Effector CD4-positive, alpha-beta T cell (primary cell): ENCODE measurements at places on chromosomes 11 and 22.

- no peak for DNase-seq
Observed at GRCh38 chr11:34380696-34381095, 22.9 kb upstream of the ABTB2 start.

DNA sequence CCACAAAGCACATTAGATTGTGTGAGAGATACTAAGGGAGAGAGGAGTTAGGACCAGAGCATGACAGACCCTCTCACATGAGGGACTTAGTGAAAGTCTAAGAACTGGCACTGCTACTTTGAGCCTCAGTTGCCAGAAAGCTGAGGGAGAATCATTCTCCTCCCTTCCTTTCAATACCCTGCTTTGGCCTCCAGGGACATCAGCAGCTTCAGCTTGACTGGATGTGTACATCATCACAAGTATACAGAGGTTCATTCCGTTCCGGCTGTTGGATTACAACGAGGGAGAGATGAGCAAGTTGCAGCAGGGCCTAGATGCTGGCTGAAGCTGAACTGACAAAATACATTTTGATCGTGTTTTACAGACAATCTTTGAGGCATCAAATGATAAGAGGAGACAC is 15.7 kb upstream of the ANO5 start:
- no peak for DNase-seq

GRCh38 chr11:122900587-122901202 is 18.1 kb downstream of the JHY start:
- DNase-seq = no peak

GRCh38 chr11:91243630-91244029 is 981.0 kb upstream of the FAT3 start:
- DNase-seq = no peak

DNA sequence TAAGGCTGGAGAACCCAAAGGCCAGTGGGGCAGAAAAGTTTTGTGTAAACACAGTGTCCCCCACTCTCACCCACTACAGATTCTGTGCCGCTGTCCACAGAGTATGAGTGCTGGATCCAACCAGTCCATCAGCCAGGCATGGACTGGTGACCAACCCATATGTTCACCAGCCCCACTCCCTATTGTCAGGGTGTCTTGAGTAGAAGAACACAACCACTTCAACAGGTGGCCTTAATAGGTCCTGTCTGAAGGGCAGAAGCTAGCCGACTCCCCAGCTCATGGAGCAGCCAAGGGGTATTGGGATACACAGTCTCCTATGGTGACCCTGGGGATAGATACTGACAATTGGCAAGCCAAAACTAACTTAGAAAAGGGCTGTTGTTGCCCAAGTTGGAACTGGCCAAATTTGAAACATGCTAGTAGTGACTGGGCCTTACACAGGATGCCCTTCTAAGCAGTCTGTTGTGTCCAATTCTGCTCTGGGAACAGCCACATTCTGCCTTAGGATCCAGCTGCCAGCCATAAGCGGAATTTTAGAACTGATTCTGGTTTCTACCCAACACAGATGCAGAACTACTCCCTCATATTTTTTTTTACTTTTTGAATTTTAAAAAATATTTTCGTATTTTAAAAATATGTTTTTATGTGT is 19.8 kb upstream of the PGM2L1 start:
- DNase-seq = no peak

DNA sequence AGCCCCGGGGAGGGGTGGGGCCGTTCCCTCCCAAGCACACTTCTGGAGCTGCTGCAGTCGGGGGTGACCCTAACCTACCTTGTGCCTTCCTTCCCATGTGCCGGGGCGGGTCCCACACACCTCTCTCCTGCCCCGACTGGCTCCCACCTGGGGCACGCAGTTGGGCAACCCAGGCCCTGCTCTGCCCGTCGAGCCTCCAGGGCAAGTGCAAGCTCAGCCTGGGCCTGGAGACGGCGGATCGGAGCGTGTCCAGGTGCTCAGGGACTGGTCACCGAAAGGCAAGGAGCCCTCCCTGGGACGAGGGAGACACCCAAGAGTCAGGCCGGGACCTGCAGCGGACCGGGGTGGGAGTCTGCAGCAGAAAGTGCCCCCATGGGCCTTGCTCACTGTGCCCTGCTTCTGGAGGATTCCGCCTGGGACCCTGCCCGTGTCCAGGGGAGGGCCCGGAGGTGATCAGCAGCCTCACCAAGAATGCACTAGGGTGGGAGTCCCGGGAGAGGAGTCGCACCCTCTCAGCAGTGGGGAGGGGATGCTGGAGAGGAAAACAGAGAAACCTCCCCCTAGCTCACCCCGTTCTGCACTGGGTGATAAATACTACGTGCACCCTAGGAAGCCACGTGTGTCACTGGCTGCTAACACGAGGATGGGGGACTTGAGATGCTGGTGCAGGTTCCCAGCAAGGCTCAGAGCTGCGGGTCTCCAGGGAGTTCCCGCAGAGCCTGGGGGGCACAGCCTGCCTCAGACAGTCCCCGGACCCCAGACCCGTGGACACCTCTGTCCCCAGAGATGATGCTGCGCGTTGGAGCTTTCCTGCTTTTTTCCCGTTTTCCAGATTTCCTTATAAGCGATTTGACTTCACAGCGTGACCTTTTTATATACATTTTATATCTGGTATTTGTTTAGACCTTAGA is 5.2 kb upstream of the GATD1 start:
- DNase-seq = no peak

- no peak for DNase-seq
Observed at GRCh38 chr11:132408877-132409276, 1038.5 kb downstream of the NTM start.

DNA sequence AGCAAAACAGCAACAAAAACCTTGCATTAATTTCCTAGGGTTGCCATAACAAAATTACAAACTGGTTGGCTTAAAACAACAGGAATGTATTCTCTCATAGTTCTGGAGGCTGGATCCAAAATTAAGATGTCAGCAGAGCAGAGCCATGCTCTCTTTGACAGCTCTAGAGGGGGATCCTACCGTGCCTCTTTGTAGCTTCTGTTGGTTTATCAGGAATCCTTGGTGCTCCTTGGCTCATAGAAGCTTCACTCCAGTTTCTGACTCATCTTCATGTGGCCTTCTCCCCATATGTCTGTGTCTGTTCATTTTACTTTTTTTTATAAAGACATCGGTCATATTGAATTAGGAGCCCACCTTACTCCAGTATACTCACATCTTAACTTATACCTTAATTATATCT is 90.5 kb upstream of the POU2AF2 start:
- DNase-seq = no peak

- DNase-seq = no peak
Observed at GRCh38 chr11:17564687-17565042, 17.6 kb downstream of the OTOG start.

GRCh38 chr22:25853501-25854284 is 111.7 kb downstream of the MYO18B start:
- no peak for DNase-seq

DNA sequence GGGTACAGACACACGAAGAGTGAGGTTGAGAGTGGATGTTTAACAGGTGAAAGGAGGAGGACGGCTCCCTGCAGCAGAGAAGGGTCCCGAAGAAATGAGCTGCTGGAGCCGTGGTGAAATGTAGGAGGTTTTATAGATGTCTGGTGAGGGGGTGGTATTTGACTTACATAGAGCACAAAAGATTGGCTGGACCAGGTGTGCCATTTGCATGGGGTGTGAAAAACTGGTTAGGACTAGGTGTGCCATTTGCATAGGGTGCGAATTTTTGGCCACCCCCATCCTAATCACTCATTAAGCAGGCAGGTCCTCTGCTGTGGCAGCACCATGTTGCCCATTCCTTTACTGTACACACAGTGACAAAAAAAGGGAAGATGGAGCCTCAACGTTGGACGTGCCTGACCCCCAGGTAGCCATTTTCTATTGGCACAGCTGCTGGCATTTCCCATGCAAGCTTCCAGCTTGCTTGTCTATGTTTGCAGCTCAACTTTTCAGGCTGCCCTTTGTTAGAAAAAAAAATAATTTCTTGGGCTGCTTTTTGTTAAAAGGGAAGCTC is 581.7 kb upstream of the B3GAT1 start:
- no peak for DNase-seq

DNA sequence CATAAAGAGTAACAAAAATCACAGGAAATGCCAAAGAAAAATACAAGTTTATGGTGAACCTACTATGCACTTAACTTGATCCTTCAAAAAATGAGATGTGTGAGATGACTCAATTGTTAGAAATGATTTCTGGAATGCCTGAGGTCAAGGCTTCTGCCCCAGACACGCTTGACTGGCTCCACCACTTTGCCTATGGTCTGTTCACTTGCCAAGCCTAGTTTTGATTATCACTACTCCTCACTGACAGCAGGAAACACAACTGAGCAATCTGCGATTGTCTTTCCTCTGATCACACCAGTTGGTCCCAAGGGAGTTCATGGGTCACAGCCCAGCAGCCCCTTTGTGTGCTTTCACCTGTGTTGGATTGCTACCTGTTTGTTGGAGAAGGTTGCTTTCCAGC is 20.6 kb upstream of the PRDM10 start:
- DNase-seq = no peak

DNA sequence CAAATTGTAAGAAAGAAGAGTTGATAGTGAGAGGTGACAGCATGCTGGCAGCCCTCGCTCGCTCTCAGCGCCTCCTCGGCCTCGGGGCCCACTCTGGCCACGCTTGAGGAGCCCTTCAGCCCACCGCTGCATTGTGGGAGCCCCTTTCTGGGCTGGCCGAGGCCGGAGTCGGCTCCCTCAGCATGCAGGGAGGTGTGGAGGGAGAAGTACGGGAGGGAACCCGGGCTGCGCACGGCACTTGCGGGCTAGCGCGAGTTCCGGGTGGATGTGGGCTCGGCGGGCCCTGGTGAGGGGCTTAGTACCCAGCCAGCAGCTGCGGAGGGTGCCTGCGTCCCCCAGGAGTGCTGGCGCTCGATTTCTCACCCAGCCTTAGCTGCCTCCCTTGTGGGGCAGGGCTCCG is 539.7 kb upstream of the CCDC179 start:
- no peak for DNase-seq

GRCh38 chr22:39612811-39613548 is 42.4 kb downstream of the CACNA1I start:
- no peak for DNase-seq

GRCh38 chr22:45429424-45429823 is 15.9 kb downstream of the RIBC2 start:
- no peak for DNase-seq

DNA sequence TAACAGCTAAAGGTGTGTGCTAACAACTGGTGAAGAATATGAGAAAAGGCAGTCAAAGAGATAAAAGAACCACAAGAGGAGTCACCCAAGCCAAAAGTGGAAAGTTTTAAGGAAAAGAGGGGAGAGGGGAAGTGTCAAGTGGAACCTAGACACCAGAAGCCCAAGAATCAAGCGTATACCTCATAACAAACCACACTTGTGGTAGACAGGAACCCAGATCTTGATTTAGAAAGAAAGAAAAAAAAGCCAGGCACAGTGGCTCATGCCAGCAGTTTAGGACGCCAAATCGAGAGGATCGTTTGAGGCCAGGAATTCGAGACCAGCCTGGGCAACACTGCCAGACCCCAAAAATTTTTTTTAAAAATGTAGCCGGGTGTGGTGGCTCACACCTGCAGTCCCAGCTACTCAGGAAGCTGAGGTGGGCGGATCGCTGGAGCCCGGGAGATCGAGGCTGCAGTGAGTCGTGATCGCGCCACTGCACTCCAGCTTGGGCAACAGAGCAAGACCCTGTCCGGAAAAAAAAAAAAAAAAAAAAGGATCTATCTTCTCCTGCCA is 877 bp downstream of the SLC25A17 start:
- no peak for DNase-seq

DNA sequence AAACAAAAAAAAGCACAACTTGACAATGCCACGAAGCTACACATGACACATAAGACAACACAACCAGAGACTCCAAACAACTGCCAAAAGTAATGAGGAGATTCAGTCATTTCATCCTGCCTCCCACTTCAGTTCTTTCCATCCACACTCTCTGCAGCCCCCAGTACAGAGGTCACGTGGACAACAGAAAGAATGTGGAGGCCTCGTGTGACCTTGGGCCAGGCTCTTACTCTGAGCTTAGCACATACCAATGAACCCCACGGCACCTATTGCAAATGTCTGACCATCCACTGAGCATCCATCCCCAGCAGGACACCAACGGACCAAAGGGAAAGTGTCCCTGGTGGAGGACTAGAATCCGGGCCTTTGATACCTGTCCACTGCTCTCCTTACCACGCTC is 12.5 kb downstream of the CBX7 start:
- no peak for DNase-seq

GRCh38 chr11:86155200-86155844 is 86.4 kb upstream of the PICALM start:
- DNase-seq = no peak

GRCh38 chr22:39361496-39361895 is 11.7 kb downstream of the SYNGR1 start:
- DNase-seq = no peak

DNA sequence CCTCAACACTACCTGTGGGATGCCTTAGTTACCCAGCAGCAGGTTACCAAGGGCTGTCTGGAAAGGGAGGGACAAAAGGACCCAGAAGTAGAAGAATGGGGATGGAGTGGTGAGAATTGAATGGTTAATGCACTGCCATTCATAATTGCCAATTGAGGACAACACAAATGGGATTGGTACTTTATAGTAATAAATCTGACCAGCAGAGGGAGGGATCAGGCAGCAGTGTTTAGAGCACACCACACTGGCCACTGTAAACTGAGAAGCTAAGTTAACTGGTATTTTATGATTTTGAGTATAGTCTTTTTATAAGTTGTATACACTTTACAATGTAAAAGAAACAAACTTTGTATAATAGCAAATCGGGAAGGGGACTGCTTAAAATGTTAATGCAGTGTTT is 10.7 kb downstream of the TBRG1 start:
- no peak for DNase-seq

DNA sequence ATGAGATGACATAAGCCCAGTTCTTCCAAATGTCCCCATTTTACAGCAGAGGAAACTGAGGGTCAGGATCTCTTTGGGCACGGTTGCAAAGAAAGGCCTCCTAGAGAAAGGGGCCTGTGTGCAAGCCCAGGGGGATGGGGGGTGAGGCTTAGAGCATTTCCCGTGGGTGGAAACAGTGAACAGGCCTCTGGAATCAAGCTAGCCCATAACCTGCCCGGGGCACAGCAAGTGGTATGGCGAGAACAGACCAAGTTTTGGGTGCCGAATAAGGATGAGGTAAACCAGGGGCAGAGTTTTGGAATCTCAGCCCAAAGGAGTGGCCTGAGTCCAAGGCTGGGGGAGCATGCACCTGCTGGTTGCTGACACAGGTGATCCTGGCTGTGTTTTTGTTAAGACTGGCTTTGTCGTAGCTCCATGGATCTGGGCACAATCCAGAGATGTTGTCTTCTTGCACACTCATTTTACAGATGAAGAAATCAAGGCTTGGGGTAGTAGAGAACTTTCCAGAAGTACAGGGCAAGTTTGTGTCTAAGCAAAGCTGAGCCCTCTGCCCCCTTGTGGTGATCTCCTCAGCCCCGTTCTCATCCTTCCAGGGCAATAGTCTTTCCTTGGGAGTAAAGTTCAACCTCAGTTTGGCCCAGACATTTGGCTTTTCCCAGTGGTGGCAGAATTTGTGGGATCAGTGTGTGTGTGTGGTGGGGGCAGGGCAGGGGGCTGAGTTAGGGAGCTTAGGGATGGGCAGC is 53.5 kb upstream of the MYEOV start:
- no peak for DNase-seq
